ENCODE measurements at places on chromosomes 2 and 18.

DNA sequence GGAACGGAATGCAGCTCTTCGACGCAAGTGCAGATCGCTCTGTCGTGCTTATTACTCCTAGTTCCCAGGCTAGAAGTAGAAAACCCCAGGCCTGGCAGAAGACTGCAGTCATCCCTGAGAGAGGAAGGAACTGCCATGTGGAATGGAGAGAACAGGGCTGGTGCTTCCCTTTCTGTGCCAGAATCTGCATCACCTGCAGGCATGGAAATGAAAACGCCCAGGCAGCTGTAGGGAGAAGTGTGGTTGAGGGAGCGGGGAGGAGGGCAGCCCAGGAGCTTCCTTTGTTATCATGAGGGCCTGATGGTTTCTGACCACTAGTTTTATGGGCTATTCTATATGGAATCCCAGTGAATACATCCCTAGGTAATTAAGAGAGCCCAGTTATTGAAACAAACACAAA is 79.4 kb upstream of the SMIM21 start:
- no peak for DNase-seq

GRCh38 chr2:107064750-107065149 is 178.8 kb upstream of the ST6GAL2 start:
- no peak for DNase-seq

- no peak for DNase-seq
Observed at GRCh38 chr2:27442920-27443282, 720 bp downstream of the KRTCAP3 start.

- peak; percentile 9 for DNase-seq
Observed at GRCh38 chr2:192390401-192390800, 195.7 kb upstream of the TMEFF2 start.

DNA sequence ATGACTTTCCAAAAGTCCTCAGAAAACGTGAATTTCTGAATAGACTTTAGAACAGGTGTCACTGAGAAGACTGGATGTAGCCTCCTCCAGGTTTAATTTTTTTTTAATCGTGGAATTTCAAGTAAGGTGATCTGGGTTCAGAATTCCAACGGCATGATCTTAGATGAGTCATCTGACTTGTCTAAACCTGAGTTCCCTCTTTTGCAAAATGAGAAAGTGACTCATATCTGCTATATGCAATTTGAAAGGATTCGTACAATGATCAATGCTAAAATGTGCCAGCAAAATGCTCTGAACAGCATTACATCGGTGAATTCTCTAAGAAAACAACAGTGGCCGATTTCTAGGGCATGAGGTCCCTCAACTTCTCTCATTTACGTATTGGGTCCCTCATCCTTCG is 69.1 kb upstream of the ZNF516 start:
- peak; percentile 94 for DNase-seq

- DNase-seq: no peak
Observed at GRCh38 chr2:73984922-73985307, 205 bp downstream of the TET3 start.

DNA sequence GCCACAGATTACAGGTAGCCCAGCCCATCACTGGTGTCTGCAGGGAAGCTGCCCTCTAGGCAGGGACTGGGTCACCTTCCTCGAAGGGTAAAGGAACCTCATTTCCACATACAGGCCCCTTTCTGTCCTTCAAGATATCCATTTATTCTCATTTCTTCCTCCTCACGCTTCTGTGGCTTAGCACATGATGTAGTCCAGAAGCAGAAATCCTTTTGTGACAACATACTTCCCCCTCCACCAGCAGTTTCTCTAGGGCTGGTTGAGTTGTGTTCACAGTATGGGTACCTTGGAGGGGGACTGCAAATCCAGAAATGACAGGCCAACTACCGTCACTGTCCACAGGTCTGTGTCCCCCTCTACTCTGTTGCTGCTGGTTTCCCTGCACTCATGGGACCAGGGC is 364.9 kb downstream of the ANAPC1 start:
- no peak for DNase-seq

- DNase-seq: no peak
Observed at GRCh38 chr2:100907832-100908231, 87.9 kb downstream of the NPAS2 start.

DNA sequence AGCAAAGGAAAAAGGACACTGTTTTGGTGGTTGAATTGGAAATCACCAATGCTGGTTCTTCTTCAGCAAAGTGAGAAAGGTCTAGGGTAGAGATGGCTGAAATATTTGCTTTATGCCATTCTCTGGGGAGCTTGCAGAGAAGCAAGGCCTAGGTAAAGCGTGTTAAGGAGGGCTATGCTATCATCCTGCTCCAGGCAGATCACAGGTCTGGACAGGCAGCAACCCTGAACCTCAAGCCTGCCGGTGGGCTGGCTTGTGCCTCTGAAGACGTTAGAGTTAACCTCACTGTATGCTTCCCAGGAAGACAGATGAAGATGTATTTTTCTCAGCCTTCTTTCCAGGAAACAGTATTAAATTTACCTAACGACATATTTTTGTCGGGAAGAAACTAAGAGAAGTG is 138.5 kb upstream of the LYPD6 start:
- no peak for DNase-seq

GRCh38 chr2:227222292-227222691 is 57.9 kb downstream of the COL4A3 start:
- no peak for DNase-seq

- DNase-seq: no peak
Observed at GRCh38 chr2:17661460-17661859, 92.2 kb downstream of the SMC6 start.

DNA sequence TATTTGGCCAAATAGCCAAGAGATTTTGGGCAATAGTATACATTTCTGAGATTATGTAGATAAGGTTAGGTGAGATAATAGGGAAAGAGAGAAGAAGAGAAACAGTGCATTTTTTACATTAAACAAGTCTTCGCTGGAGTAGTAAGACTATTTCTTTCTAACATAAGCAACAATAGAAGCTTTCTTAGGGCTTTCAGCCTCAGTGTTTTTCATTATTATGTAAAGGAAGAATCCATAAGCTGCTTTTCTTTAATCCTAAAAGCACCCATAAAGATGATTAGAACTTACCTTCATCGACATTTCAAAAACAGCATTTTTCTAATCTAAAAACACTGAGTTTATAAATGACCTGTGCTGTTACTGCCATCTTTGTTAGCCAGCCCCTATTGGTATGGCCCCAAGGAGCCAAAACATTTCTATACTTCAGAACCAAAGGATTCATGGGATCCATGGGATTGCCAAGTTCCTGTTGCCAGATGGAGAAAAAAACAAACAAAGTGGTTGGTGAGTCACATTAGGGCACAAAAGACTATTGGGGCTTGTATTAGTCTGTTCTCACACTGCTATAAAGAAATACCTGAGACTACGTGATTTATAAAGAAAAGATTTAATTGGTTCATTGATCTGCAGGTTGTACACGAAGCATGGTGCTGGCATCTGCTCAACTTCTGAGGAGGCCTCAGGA is 88.2 kb downstream of the SCG2 start:
- peak; percentile 51 for DNase-seq

DNA sequence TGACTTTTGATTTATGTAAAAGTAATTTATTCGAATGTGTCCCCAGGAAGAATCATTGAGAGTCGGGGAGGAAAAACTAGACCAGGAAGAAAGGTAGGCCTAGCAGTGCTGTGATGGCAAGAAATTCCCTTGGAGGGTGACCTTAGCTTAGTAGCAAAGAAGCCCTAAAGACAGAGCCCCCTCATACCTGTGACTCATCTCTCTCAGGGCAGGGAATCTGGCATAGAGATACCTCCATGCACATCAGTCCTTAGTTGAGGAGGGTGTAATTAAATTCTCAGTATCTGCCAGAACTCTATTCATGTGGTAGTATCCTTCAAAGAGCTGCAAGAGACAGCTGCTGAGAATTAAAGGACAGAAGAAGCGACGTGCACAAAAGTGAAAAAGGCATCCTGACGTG is 360.3 kb downstream of the FBXO15 start:
- peak; percentile 9 for DNase-seq

GRCh38 chr2:47631792-47632398 is 151.1 kb upstream of the MSH6 start:
- DNase-seq: peak; percentile 85

GRCh38 chr2:7612969-7613368 is 695.8 kb downstream of the RNF144A start:
- no peak for DNase-seq

- DNase-seq: no peak
Observed at GRCh38 chr2:234839285-234839684, 112.5 kb upstream of the SH3BP4 start.

GRCh38 chr2:217568289-217568971 is 434.4 kb downstream of the TNS1 start:
- DNase-seq: no peak

DNA sequence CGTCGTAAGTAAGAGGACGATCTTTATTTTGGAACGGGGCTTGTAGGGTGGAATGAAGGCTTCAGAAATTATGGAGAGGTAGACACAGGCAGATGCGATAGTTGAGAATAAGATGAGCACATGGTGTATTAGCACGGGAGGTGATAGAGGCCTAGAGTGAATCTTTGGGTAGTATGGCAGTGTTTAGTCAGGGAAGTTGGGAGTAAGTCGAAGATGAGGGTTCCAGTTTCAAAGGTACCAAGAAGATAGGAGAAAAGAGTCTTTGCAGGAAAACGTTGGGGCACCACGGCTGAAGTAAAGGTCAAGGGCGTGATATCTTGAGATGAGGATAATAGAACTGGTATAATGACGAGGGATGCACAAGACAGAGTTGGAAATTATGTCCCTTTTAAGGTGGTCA is 654 bp downstream of the PIK3C3 start:
- DNase-seq: peak; percentile 33

- DNase-seq: no peak
Observed at GRCh38 chr18:3218819-3219218, 949 bp downstream of the MYOM1 start.

DNA sequence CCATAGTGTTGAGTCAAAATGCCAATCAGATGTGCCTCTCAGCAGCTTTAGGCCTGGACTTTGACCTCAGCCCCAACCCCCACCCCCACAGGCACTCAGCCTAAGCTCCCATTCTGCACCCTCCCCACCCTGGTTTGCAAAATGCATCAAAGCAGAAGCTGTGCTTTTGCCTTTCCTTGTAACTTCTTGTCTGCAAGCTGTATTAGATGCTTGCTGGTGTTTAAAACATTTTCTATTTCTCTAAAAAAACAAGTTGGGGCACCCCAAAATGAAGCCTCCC is 26.6 kb upstream of the STEAP3 start:
- no peak for DNase-seq

DNA sequence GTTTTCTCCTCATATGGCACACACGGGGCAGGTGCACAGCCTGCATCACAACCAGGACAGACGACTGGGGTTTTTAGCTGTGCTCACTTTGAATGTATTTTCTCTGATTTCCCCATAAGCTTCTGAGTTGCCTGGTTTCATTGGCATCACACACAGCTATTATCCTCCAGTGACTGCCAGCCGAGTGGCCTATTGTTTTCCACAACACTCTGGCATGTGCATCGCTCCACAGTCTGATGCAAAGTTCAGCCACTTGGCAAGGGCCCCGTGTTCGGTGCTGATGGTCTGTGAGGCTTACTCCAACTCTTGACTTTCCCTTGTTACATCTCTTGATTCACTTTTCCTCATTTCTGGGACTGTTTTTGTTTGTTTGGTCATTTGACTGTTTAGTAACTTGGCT is 593.1 kb downstream of the CBLN2 start:
- DNase-seq: no peak

- DNase-seq: no peak
Observed at GRCh38 chr18:43022874-43023273, 92.6 kb downstream of the RIT2 start.

GRCh38 chr18:12321333-12321732 is 13.3 kb downstream of the TUBB6 start:
- DNase-seq: no peak

- DNase-seq: no peak
Observed at GRCh38 chr2:24176326-24176725, 1.5 kb downstream of the FAM228A start.

GRCh38 chr2:220127311-220127710 is 499.9 kb downstream of the SLC4A3 start:
- DNase-seq: no peak

DNA sequence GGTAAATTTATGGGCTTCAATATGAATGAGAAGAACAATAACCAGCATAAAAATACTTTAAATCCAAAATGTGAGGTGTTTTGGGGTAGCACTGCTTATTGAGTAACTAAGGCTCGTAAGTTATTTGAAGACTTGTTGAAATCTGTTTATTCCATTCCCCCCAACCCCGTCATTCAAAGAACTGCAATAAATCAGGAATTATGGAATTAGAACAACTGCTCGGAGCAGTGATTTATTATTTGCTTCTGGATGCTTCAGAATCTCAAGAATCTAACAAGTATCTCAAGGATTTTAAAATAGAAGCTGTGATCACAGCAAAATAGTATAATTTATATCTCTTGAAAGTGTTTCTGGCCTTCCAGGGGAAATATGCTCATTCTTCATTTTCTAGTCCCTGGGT is 86.8 kb downstream of the EML6 start:
- DNase-seq: no peak
